ENCODE measurements at places on chromosomes 12 and 14.

- no peak for DNase-seq
Measured at GRCh38 chr12:29176941-29177340, 27.9 kb downstream of the FAR2 start.

DNA sequence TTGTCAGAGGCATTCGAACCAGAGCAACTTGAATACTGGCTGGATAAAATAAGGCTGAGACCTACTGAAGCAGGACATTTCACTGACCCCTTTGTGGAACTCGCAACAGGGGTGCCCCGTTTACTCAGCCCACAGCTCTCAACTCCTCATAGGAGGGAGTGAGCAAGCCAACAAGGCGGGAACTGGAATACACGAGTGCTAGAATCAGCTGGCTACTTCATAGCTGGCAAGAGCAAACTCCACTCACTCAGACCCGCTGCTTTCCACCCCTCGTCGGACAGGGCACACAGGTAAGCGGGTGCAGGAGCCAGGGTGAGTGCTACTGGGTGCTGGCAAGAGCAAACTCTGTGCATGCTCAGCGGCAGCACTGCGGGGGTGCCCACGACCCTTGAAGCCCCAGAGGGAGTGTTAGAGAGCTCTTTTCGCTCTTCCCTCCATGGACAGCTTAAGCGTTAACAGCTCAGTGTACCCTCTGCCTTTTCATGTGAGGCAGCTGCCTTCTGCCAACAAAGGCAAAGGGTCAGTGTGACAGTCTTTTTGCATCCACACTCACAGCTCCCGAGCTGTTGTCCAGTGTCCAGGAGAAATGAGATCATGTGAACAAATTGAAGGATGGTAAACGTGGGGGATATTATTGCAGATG, 15.7 kb downstream of the CAPZA3 start:
- DNase-seq: no peak

DNA sequence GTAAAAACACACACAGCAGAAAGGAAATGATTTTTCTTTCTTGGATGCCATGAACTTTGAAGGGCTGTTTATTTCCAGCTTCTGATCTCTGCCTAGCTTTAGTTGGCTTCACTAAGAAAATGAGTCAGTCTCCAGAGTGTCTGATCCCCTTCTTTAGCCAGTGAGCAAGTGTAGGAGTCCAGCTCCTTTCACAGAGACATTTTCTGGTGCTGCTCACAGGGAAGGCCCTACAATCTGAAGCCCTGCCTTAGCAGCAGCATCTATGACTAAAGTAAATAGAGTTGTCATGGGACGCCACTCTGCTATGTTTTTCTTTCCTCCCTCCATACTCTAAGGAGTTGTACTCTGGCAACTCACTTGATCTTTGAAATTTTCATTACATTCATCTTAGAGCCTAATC, 103.5 kb downstream of the RPAP3 start:
- DNase-seq: no peak

GRCh38 chr14:51484485-51484884, 167.2 kb upstream of the FRMD6 start:
- DNase-seq: no peak

GRCh38 chr12:52953181-52953841, 4.4 kb downstream of the KRT18 start:
- DNase-seq: no peak

- DNase-seq: no peak
Measured at GRCh38 chr12:115405471-115405860, 721.5 kb upstream of the TBX3 start.

GRCh38 chr12:93379326-93379980, 1.7 kb downstream of the NUDT4 start:
- peak; percentile 43 for DNase-seq

- DNase-seq: no peak
Measured at GRCh38 chr12:26287671-26288381, 92.5 kb downstream of the SSPN start.

DNA sequence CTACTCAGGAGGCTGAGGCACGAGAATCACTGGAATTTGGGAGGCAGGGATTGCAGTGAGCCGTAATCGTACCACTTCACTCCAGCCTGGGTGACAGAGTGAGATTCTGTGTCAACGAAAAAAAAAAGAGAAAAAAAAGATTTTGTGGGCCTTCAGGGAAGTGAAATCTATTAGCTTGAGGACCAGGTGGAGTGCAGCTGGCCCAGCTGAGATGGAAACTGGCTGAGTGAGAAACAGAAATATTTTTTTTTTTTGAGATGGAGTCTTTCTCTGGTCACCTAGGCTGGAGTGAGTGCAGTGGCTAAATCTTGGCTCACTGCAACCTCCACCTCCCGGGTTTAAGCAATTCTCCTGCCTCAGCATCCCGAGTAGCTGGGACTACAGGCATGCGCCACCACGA, 2.3 kb upstream of the CLEC4C start:
- DNase-seq: no peak

- no peak for DNase-seq
Measured at GRCh38 chr12:19243551-19243950, 114.0 kb downstream of the PLEKHA5 start.

DNA sequence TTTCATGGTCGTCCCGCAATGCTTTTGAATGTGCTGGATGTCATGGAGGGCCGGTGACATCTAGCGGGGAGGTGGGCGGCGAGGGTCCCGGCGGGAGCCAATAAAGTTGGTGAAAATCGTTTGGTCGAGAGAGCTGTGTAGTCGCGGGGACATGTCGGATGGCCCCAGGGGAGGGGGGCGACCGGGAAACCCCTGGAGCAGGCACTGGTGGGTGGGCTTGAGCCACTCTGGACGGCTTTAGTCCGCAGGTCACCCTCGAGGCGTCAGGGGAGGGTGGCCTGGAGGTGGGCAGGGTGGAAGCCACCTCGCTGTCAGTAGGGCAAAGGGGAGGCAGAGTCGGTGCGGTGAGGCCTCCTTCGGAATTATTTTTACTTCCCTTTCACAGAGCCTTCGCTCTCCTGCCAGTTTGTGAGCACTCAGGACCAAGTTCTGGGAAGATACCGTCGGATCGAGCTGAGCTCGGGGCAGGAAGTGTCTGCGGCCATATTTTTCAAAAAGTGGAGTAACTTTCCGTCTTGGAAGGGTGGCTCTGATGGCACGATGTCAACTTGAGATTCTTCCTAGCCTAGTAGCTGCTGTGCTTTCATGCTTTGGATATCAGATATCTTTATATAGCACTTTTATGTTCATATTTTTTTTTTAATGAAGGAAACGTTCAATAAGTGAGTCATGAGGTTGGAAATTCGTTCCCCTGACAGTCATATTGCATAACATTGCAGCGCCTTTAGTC, 28.2 kb downstream of the WBP11 start:
- DNase-seq: peak; percentile 19

DNA sequence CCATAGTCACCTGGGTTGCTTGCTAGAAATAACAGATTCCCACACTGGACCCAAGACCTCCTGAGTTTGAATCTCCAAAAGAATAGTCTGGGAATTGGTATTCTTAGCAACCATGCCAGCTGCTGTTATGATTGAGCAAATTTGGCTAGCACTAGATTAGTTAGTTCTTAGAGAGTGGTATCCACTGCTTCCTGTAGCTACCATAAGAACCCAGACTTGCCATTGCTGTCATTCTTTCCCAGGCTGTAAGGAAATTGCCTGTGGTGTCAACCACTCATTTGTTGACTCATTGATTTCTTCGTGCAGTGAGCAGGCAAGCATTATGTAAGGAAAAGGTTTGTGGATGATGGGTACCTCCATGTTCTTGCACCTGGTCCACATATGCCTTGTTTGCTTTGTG, 201.8 kb upstream of the RGS6 start:
- no peak for DNase-seq

GRCh38 chr12:105317942-105318621, 12.4 kb upstream of the C12orf75 start:
- DNase-seq: no peak

GRCh38 chr12:60644076-60644475, 1048.2 kb downstream of the SLC16A7 start:
- no peak for DNase-seq

GRCh38 chr12:131912518-131913274, 16.4 kb upstream of the PUS1 start:
- peak; percentile 9 for DNase-seq

GRCh38 chr12:48388938-48389337, 38.2 kb upstream of the ZNF641 start:
- DNase-seq: no peak

- no peak for DNase-seq
Measured at GRCh38 chr14:106087837-106088236, 561.5 kb downstream of the TMEM121 start.

GRCh38 chr14:54040846-54041245, 84.2 kb upstream of the BMP4 start:
- no peak for DNase-seq

DNA sequence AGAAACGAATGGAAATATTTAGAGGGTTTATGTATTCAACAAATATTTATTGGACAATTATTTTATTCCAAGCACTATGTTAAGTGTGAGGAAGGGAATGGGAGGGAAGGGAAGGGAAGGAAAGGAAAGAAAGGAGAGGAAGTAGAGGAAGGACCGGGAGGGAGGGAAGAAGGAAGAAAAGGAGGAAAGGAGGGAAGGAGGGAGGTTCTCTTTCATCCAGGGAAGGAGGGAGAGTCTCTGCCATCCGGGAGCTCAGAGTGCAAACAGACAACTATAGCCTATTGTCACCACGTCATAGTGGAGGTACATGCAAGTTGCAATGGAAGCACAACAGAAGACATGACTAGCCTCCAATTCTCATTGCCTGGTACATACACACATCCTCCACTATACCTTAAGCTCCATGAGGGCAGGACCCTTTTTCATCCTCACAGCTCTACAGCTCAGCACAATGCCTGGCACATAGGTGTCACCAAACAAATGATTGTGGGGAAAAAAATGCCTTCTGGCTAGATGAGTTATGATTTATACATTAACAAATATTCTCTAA, 48.1 kb downstream of the DAD1 start:
- DNase-seq: no peak

GRCh38 chr12:18467620-18468245, 206.4 kb downstream of the PIK3C2G start:
- no peak for DNase-seq

- DNase-seq: no peak
Measured at GRCh38 chr14:71250791-71251190, 343.5 kb downstream of the PCNX1 start.

- no peak for DNase-seq
Measured at GRCh38 chr14:79167957-79168356, 997.8 kb downstream of the NRXN3 start.

DNA sequence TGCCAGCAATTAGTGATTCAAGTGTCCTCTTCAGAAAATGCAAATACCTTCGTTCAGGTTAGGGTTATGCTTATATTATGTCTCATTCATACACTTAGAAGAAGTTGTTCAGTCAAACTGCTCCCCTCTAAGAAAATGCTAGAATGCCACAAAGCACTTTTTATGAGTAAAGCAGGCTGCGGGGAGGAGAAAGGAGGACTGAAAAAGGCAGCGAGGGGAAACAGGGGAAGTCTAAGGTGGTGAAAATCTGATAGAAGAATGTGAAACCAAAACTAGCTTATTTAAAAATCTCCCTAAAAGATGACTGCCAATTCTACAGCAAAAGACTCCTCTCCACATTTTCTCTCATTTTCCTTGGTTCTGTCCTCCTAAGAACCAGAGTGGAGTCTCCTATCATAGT, 70.1 kb downstream of the PRKD1 start:
- no peak for DNase-seq

DNA sequence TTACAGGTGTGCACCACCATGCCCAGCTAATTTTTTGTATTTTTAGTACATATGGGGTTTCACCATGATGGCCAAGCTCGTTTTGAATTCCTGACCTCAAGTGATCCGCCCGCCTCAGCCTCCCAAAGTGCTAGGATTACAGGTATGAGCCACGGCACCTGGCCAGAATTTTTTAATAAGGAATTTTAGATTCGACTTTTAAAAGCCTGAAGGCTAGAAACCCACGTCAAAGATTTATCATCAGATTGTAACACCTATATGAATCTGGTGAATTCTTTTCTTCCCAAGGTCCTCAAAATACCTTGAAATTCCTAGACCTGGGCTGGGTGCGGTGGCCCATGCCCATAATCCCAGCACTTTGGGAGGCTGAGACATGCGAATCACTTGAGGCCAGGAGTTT, 18.7 kb upstream of the MMP19 start:
- DNase-seq: no peak

DNA sequence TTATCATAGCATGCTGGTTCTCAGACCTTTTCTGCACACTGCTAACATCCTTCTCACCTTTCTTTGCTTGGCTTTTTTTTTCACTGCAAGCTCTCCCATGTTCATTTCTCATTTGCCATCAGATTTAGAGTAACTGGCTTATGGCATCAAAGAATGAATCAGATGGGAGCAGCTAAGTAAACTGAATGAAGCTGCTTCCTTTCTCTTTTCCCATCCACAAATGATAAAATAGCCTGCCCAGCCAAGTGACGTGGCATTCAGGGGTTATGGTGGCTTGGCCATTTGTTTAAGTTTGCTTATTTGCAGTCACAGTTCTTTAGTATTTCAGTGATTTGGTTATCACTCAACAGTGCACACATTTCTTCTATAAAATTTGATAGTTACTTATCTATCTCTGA, 708.6 kb downstream of the DIO2 start:
- no peak for DNase-seq

DNA sequence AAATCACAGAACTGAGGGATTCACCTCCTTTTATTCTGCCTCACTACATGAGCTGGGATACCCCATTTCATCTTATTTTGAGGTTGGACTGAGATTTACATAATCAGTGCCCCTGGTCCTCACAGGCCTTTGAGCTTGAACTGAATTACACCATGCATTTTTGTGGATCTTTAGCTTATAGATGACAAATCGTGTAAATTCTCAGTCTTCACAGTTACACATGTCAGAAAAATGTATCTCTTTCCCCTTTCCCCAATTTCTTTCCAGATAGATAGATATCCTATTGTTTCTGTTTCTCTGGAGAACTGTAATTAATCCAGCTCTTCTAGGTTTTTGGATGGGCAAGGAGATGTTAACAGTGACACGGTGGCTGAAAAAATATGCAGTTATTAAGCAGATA, 1778.9 kb upstream of the SEL1L start:
- no peak for DNase-seq

DNA sequence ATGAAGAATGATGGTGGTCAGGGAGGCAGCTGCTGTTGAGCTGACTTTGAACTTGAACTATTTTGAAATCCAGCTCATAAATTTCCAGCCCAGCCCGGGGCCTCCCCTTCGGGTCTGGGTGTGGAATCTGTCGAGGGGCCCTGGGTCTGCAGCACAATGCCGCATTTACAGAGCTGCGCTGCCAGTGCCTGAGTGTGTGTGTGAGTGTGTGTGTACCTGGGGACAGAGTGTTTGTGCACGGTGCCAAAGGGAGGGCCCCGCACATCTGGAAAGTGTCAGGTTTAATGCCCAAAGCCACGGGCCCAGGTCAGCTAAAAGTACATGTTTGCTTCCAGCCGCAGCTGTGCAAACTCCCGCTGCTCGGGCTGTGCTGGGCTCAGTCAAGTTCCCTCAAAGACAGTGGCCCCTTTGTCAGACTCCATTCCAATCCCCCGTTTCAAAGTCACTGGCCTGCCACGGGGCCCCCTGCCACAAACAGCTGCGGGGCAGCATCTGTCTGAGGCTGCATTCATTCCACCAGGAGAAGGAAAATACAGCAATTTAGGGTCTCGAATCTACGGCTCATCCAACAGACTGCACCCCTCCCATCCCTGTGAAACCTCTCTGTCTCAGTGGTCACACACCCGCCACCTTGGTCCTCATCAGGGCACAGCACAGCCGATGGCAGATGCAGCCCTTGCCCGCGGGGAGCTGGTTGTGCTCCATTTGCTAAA, 16.3 kb upstream of the RFLNA start:
- peak; percentile 45 for DNase-seq
